GM13977 (cell line): ENCODE measurements at places on chromosomes 16 and 17.

- DNase-seq, result no peak
Observed at GRCh38 chr17:81032641-81033480, 2.1 kb upstream of the BAIAP2 start.

- peak; percentile 64 for DNase-seq
Observed at GRCh38 chr17:75652934-75653549, 13.9 kb downstream of the RECQL5 start.

- DNase-seq, result no peak
Observed at GRCh38 chr16:14958970-14959369, 15.9 kb upstream of the PDXDC1 start.

- DNase-seq, result no peak
Observed at GRCh38 chr17:77365584-77366186, 224.9 kb downstream of the SEC14L1 start.

- DNase-seq, result no peak
Observed at GRCh38 chr16:50303041-50303604, 36.8 kb downstream of the ADCY7 start.

DNA sequence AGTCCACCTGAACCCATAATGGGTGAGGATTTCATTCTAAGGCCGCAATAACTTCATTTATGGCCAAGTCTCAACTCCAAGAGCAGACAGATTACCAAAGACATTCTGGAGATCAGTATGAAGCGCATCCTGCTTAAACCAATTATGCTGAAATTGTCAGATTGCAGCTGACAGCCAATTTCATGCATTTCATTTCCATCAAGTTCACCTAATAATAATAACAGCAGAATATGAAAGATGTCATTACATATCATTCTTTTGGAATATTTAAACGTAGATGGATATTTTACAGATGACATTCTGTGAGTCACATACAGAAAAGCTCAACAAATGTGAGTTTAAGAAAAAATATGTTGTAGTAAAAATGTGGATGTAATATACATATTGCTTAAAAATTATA lies 54.9 kb upstream of the NACA2 start:
- DNase-seq, result no peak

GRCh38 chr16:1989209-1990100 lies at the start of gene SYNGR3:
Gene SYNGR3, plus strand, starts transcription at chr16:1989970. Its CDS starts 133 bp downstream, at chr16:1990103.
- peak; percentile 70 for DNase-seq

DNA sequence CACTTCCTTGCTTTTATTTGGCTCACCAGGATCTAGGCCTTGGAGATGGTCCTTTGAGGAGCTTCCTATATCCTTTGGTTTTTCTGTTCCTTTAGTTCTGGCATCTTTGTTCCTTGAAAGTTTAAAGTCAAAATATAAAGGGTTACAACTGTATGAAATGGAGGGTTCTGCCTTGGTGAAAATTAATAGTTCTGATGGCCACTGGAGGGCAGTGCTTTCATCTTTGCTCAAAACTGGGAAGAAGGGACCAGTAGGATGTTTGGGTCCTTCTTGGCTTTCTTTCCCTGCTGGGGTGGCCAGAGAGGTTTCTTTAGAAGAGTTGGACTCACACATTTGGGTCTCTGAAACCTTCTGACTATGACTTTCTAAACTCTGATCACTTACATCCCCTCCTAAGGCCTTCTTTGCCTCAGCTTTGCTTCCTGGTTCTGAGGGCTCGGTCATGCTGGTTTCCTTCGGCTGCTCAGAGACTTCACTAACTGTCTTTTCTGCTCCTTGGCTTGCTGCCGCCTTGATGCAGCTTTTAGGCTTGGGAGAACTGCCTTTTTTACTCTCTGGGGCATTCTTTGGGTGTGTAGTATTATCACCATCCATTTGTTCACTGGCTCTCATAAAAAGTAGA lies 10.9 kb upstream of the ITGA2B start:
- DNase-seq, result no peak

- DNase-seq, result no peak
Observed at GRCh38 chr17:40577611-40578065, 12.4 kb upstream of the CCR7 start.

DNA sequence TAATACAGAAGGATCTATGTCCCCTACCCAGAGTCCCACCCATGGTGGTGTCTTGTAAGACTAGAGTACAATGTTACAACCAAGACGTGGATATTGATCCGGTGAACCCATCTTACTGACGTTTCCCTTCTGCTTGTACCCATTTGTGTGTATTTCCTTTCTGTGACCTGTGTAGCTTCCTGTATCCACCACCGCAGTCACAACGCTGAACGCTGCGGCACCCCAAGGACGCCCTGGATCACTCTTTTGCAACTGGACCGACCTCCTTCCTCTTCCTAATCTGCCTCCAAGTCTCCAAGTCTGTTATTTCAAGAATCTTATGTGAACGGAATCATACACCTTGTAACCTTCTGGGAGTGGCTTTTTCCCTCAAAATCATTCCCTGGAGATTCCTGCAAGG lies 33.5 kb upstream of the CBX4 start:
- DNase-seq, result no peak

DNA sequence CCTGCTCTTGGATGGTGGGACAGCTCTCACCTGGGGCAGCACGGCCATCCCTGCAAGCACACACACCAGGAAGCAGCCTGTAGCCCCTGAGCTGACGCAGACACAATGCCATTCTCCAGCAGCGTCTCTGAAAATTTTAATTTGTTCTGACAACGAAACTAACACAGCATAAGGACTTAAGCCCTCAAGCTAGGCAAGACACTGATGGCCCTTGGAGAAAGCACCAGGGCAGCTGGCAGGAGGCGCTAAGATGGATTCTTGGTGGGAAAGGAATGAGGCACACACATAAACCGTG lies 2.7 kb upstream of the LIMD2 start:
- DNase-seq, result no peak
